ENCODE measurements at places on chromosomes 7 and 10. TPM values are rescaled to one million over a fixed set of nuclear protein-coding genes. Genes with fewer than 3 reads are reported as not detected.

NSUN6 gene
- 5.3 TPM for total RNA-seq

SH3PXD2A gene
- total RNA-seq: 14.6 TPM

CALU gene
- total RNA-seq: 286 TPM

PCLO gene
- total RNA-seq: 2.9 TPM

DNA sequence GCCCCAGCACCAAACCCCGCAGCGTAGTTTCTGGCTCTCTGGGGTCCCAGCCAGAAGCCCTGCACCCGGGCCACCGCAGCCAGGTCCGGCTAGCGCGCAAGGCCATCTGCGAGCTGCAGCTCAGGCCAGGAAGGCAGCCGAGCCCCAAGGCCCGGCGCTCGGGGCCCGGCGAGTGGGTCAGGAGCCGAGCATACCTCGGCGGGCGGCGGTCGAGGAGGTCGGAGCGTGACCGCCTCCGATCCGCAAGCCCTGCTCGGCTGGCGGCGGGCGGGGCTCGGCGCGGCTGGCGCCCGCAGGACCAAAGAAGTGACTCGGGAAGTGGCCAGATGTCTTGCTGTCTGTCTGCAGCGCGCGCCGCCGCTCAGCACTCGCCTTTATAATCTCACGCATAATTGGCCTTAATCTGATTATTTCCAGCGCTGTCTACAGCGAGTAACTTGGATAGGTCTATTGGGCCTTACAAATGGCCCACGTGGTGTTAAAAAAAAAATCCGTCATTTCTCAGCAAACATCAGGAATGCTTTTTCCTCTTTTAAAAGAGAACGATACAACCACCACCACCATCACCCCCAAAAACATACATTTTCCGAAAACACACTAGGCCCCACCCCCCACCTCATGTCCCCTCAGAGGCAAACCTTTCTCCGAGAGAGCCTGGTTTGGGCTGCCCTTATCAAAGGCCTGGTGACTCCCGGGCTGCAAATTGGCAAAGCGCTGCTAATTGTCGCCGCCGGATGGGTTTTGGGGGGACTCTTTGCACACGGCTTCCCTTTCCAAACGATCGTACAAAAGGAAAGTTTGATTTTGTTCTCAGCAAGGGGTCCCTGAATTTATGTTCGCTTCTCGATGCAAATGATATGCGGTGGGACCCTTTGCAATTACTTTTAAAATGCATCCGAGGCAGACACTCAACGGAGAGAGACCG, at the start of gene DRGX:
TSS of gene DRGX (minus strand) at position 349 of the 925 bp plus-strand sequence. CDS start 649 bp downstream, outside the sequence.
- no peak within 1 kb of the TSS for H3K27ac ChIP-seq
- peak; percentile 21 for DNase-seq
- no peaks in the 10 kb centered on the region for H3K36me3 ChIP-seq
- peaks cover 63% of the 10 kb centered on the region for H3K27me3 ChIP-seq
- H3K4me3 ChIP-seq: no peak within 1 kb of the TSS

DNA sequence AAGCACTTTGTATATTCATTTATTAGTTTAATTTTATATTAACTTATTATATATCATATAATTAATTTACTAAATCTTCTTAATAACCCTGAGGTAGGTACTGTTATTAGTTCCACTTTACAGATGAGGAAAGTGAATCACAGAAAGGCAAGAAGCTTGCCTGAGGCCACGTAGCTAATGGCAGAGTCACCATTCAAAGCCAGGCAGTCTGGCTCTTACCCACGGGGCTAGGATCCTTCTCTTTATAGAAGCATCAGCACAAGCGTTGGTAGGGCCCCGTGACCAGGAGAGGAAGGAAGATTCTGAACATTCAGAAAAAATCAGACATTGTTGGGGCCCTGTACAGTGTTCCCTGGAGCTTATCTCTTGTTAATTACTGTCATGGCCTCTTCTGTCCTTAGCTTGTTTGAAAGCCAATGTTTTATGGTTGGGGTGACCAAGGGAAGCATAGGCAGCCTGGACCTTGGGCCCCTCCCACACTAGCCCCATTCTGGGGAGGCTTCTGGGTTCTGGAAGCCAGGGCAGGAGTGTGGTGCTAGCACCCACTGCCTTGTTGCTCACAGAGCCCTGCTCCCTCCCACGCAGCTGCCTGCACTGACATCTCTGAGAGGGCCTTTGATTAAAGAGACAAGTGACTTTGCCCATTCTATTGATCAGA, 31.1 kb upstream of the SLF2 start:
- no peak overlapping the region for H3K4me3 ChIP-seq
- H3K36me3 ChIP-seq: no peaks in the 10 kb centered on the region
- H3K27ac ChIP-seq: no peak overlapping the region
- H3K4me1 ChIP-seq: no peaks in the 10 kb centered on the region

DNA sequence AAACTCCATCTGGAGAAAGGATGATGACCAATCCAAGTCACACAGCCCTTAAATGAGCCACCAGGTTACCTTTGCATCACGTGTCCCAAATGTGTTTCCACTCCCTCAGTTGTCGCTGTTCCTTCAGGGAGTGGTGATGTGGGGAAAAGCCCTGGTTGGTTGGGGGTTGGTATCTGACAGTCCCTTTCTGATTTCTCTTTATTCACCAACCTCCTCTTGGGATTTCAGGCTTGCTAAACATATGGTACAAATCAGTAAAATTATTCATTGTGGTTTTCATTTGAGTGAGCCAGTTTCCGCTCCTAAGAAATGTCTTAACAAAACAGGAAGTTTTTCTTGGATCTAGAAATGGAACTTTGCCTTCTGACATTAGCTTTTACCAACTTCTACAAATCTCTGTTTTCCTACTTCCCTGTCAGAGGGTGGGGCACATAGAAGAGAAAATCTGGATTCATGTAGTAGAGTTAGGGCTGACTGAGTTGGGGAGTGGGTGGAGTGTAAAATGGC, 40.0 kb upstream of the KMT2E start:
- no peak for DNase-seq
- no peaks in the 10 kb centered on the region for H3K27me3 ChIP-seq
- H3K4me1 ChIP-seq: peaks cover 62% of the 10 kb centered on the region
- H3K4me3 ChIP-seq: no peak overlapping the region
- no peaks in the 10 kb centered on the region for H3K36me3 ChIP-seq
- H3K27ac ChIP-seq: peak overlapping the region; percentile 83

- no peaks in the 10 kb centered on the region for H3K27me3 ChIP-seq
- H3K4me1 ChIP-seq: no peaks in the 10 kb centered on the region
- H3K4me3 ChIP-seq: no peak overlapping the region
- no peak overlapping the region for H3K27ac ChIP-seq
Observed at GRCh38 chr7:124183649-124184048, 150.8 kb upstream of the TMEM229A start.

DNA sequence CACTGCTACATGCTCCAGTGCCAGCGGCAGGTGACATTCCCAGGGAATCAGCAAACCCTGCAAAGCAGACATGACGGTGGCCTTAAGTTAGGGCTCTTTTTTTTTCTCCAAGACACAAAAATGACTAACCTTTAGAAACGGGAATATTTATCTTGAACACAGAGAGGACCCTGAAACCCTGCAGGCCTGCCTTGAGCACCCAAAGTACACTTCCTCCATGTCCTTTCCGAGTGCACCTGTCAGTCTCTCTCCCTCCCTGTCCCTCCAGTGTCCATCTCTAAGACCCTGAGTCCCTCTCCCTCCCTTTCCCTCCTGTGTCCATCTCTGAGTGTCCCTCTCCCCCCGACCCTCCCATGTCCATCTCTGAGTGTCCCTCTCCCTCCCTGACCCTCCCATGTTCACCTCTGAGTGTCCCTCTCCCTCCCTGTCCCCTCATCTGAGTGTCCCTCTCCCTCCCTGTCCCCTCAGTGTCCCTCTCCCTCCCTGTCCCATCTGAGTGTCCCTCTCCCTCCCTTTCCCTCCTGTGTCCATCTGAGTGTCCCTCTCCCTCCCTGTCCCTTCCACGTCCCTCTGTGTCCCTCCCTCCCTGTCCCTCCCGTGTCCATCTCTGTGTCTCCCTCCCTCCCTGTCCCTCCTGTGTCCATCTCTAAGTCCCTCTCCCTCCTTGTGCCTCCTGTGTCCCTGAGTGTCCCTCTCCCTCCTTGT, 51.2 kb upstream of the CAMK2B start:
- no peak overlapping the region for H3K4me3 ChIP-seq
- no peaks in the 10 kb centered on the region for H3K27me3 ChIP-seq
- DNase-seq: no peak

GRCh38 chr10:33828592-33828991, 494.1 kb upstream of the NRP1 start:
- no peaks in the 10 kb centered on the region for H3K27me3 ChIP-seq
- H3K4me1 ChIP-seq: no peaks in the 10 kb centered on the region
- DNase-seq: no peak

- no peaks in the 10 kb centered on the region for H3K27me3 ChIP-seq
- H3K27ac ChIP-seq: peak overlapping the region; percentile 99
- no peaks in the 10 kb centered on the region for H3K36me3 ChIP-seq
Observed at GRCh38 chr7:5418285-5418582, 5.4 kb downstream of the TNRC18 start.

DNA sequence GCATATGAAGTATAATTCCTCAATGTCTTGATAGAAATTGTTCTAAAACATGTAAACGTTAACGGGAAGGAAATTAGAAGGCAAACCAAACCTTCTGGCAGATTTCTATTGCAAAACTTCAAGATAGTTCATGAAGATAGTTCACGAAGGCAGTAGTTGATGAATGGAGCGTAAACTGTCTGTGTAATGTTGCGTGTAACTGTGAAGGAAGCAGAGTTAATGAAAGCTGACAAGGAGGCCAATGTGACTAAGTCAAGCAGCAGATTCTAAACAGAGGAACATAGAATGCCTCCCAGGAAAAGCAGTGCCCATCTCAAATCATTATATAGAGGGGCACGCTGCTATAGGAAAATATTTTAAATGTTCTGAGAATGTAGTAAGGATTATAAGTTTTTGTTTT, 659.7 kb upstream of the IGFBP3 start:
- H3K4me1 ChIP-seq: no peaks in the 10 kb centered on the region
- no peaks in the 10 kb centered on the region for H3K36me3 ChIP-seq
- no peak for DNase-seq

- H3K4me1 ChIP-seq: no peaks in the 10 kb centered on the region
- H3K27ac ChIP-seq: no peak overlapping the region
- no peaks in the 10 kb centered on the region for H3K27me3 ChIP-seq
- no peak for DNase-seq
- H3K36me3 ChIP-seq: no peaks in the 10 kb centered on the region
- no peak overlapping the region for H3K4me3 ChIP-seq
Observed at GRCh38 chr10:9160275-9160674, 1105.8 kb downstream of the GATA3 start.

GRCh38 chr7:39392151-39392550, 174.1 kb upstream of the YAE1 start:
- DNase-seq: no peak
- H3K36me3 ChIP-seq: no peaks in the 10 kb centered on the region

- DNase-seq: no peak
- H3K4me1 ChIP-seq: no peaks in the 10 kb centered on the region
- H3K4me3 ChIP-seq: no peak overlapping the region
- no peaks in the 10 kb centered on the region for H3K27me3 ChIP-seq
- H3K36me3 ChIP-seq: no peaks in the 10 kb centered on the region
Observed at GRCh38 chr7:111954474-111955381, 251.5 kb downstream of the DOCK4 start.

DNA sequence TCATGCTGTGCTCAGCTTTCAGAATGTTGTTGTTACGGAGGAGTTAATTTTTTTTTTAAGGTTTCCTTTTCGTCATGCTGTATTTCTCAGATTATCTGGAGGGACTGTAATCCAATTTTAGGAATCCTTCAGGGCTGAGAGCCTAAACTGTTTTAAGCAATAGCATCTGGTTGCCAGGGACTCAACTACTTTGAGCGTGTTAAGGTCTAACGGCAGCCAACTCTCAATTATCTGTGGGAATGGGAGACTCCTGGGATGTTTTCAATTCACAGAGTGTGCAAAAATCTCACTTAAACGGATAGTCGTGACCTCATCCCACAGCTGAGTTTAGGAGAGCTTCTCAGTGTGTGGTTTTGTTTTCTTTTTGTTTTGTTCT, 291.7 kb downstream of the AUTS2 start:
- H3K27me3 ChIP-seq: no peaks in the 10 kb centered on the region
- H3K36me3 ChIP-seq: no peaks in the 10 kb centered on the region
- H3K4me1 ChIP-seq: no peaks in the 10 kb centered on the region
- DNase-seq: no peak
- no peak overlapping the region for H3K27ac ChIP-seq

DNA sequence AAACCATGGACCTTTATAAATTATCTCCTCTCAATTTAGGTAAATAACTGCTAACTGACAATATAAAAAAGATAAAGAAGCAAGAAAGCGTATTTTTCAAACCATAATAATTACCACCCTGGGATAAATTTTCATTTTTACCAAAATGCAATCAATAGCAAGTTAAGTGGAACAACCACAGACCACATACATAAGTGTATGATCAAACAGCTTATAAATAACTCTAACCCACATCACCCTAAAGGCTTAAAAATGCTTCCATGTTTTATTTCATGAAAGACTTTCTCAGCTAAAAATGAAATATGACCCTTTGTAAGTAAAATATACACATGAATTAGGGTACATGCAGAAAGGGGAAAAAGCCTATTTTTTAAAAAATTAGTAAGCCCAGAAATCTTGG, 156.5 kb downstream of the SGMS1 start:
- no peaks in the 10 kb centered on the region for H3K27me3 ChIP-seq
- no peaks in the 10 kb centered on the region for H3K36me3 ChIP-seq
- no peak overlapping the region for H3K27ac ChIP-seq
- DNase-seq: no peak
- H3K4me1 ChIP-seq: no peaks in the 10 kb centered on the region

GRCh38 chr7:123939784-123940183, 14.7 kb downstream of the SPAM1 start:
- no peak for DNase-seq
- no peaks in the 10 kb centered on the region for H3K4me1 ChIP-seq
- H3K4me3 ChIP-seq: no peak overlapping the region
- no peak overlapping the region for H3K27ac ChIP-seq
- no peaks in the 10 kb centered on the region for H3K36me3 ChIP-seq

GRCh38 chr10:132714096-132714985, 71.6 kb downstream of the NKX6-2 start:
- no peak overlapping the region for H3K4me3 ChIP-seq
- no peaks in the 10 kb centered on the region for H3K27me3 ChIP-seq
- H3K27ac ChIP-seq: no peak overlapping the region
- peaks cover 24% of the 10 kb centered on the region for H3K36me3 ChIP-seq
- no peaks in the 10 kb centered on the region for H3K4me1 ChIP-seq

- no peaks in the 10 kb centered on the region for H3K4me1 ChIP-seq
- H3K27me3 ChIP-seq: no peaks in the 10 kb centered on the region
- DNase-seq: no peak
Observed at GRCh38 chr10:132489053-132489703, 48.4 kb upstream of the INPP5A start.

DNA sequence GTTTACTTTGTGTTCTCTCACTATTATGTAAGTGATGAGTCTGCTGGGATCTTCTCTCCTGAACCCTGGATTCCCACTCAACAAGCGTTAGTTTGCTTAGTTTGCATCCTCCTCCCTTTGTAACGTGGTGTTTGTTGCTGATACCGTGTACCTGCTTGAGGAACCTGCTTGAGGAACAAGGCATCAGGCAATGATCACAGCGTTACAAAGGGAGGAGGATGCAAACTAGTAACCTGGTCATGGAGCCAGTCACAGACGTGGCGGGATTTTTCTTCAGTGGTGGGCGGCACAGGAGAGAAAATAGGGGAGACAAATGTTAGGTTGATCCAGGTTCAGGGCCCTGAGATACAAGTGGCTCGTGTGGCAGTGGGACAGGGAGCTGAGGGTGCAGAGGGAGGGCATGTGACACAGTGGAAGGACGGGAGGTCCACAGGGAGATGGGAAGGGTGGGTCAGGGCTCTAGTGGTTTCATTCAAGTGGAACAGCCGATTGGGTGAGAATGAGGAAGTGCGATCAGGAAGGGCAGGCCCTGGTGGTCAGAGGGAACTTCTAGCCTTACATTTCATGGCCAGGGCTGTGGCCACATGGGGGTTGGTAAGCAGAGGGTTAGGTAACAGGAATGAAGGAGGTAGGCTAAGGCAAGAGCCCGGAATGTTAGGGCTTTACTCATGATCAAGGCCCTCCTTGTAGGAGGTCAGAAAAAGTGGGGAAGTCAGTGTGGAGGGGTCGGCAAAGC, 38.0 kb downstream of the SNX10 start:
- H3K27ac ChIP-seq: no peak overlapping the region
- H3K4me3 ChIP-seq: no peak overlapping the region
- H3K4me1 ChIP-seq: no peaks in the 10 kb centered on the region
- H3K36me3 ChIP-seq: no peaks in the 10 kb centered on the region
- peak; percentile 64 for DNase-seq
